ENCODE measurements at places on chromosomes 5 and 9.

- no peaks in the 10 kb centered on the region for H3K36me3 ChIP-seq
- DNase-seq, result no peak
These were observed 180.4 kb upstream of the S1PR3 start for GRCh38 chr9:88810826-88811225.

- no peaks in the 10 kb centered on the region for H3K36me3 ChIP-seq
- DNase-seq, result peak; percentile 70
- no peak overlapping the region for H3K27ac ChIP-seq
- H3K4me3 ChIP-seq, result peak overlapping the region; percentile 50
- H3K4me1 ChIP-seq, result peaks cover 2% of the 10 kb centered on the region
- no peaks in the 10 kb centered on the region for H3K27me3 ChIP-seq
These were observed 1.6 kb upstream of the HAPLN1 start for GRCh38 chr5:83721953-83722901.

- no peaks in the 10 kb centered on the region for H3K27me3 ChIP-seq
- no peaks in the 10 kb centered on the region for H3K36me3 ChIP-seq
- DNase-seq, result no peak
- H3K27ac ChIP-seq, result no peak overlapping the region
These were observed 234.8 kb downstream of the GLIS3 start for GRCh38 chr9:4065054-4065453.

- no peak overlapping the region for H3K4me3 ChIP-seq
- no peak for DNase-seq
- no peak overlapping the region for H3K27ac ChIP-seq
- no peaks in the 10 kb centered on the region for H3K27me3 ChIP-seq
These were observed 188.6 kb downstream of the NR3C1 start for GRCh38 chr5:143214890-143215289.

GRCh38 chr5:444226-444625 is 1.2 kb downstream of the EXOC3 start:
- H3K27me3 ChIP-seq, result no peaks in the 10 kb centered on the region
- H3K27ac ChIP-seq, result no peak overlapping the region
- no peak for DNase-seq
- H3K4me3 ChIP-seq, result peak overlapping the region; percentile 100
- H3K36me3 ChIP-seq, result peaks cover 21% of the 10 kb centered on the region

- H3K36me3 ChIP-seq, result no peaks in the 10 kb centered on the region
- DNase-seq, result no peak
- H3K4me3 ChIP-seq, result no peak overlapping the region
- no peak overlapping the region for H3K27ac ChIP-seq
- H3K27me3 ChIP-seq, result peaks cover 35% of the 10 kb centered on the region
These were observed 1.6 kb upstream of the THBS4 start for GRCh38 chr5:80033513-80033912.
